ENCODE measurements at places on chromosomes 5 and 9.
A peak's percentile ranks its signal among the peaks of the same experiment; 100 is the strongest.

DNA sequence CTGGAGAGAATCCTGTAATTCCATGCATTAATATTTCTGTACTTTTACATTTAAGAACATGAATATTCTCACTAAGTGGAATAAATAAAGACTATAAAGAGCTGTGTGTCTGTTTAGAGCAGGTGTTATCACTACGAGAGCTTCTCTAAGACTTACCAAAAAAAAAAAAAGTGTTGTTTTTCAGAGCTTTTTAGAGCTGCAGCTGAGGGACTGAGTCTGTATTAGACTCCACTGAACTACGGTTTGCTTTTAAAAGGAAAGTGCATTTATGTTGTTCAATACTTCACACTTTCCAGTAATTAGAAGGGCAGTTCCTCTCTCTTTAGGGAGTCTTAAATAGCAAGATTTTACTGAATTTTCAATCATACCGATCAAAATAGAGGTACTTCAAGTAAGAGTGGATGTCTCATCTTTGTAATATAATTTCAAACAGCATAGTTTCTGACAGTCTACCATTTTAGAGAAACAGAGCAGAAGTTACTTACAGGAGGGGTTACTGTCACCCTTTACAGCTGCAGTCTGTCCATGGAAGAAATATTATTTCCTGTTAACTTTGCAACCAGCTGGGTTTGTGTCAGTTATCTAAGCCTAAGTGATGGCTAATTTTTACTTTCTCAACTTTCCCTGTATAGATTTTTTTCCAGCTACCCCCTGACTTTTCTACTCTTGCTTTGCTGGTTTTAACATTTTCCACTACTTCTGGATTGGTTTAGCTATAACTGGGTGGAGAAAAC is 2.4 kb downstream of the SYK start:
- DNase-seq, result no peak

GRCh38 chr9:133127340-133127981 is 6.4 kb upstream of the RALGDS start:
- DNase-seq, result peak; percentile 84

DNA sequence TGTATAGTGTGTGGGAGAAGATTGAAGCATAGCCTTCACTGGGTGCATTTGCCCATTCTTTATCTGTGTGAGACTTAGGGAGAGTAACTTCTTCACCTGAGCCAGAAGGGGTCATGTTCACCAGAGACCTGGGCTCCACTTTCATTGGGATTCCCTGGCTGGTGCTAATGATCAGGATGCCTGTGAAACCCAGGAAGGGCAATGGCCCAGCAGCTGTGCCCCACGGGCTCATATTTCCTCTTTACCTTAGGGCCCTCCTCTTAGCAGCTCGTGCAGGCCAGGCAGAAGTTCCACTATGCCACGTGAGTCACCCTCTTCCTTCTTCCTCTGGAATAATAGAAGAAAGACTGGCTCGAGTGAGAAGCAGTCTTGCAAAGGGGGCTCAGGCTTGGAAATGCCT is 5.0 kb downstream of the PPARGC1B start:
- DNase-seq, result peak; percentile 22

DNA sequence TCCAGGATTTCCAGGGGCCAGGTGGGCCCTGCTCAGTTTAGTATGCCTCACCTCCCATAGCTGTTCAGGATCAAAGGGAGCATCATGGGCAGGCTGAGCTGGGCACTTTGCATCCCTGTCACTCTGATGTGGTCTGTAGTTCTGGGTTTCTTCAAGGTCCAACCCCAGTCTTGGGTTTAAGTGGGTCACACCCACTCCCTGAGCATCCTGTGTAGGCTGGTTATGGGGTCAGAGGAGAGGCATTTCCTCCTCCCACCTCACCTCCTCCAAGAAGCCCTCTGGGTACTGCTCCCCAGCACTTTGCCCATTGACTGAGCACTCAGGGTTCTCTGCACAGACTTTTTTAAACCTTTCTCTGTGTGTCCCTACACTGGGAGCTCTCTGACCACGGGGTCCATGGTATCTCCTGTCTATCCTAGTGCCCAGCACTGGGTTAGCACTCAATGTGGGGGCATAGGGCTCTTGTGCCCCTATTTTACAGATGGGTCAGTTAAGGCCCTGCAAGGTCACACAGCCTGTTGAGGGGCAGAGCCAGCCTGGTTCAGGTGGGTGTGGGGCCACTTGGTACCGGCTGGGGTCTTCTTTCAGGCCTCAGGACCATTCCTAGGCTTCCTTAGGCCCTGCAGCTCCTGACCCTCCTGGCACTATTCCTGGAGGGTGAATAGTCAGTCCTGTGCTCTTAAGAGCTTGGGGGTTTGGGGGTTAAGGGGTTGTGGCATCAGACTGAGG is 19.0 kb downstream of the CXXC5 start:
- peak; percentile 86 for DNase-seq

DNA sequence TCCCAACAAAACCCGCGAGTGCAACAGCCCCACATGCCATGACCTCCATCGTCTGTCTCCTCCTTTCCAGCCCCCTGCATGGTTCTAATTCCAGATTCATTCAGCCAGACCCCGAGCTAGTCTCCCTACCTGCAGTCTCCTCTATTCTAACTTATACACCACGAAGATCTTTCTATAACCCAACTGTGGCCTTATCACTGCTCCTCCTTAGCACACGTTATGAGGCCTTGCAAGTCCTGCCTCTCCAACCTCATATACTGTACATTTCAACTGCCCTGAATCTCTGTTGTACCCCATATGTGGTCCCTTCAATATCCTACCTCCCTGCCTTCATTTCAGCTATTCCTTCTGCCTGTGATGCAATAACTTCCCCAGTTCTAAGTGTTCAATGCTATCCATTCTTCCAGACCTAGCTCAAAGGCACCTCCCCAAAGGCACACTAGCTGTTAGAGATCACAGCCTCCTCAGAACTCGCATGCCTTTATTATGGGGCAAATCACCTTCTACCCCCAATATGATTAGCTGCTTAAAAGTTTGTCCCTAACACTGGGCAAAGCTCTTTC is 215.1 kb upstream of the TRIM32 start:
- DNase-seq, result no peak

DNA sequence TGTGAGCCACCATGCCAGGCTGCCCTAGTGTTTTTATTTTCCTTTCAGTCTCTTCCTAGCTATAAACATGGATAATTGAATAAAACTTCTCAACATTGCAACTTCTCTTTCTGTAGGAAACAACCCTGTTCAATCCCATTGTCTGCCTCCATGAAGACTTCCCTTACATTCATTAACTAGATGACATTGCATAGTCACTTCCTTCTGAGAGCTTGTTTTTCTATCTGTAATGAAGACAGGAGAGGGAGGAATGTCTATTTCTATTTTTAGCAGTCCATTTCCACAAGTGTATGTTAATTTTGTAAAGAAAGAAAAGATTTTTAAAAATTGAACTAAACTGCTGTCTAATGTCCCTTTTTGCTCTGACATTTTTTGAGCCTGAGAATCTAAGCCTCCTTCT is 55.6 kb upstream of the MELK start:
- no peak for DNase-seq

DNA sequence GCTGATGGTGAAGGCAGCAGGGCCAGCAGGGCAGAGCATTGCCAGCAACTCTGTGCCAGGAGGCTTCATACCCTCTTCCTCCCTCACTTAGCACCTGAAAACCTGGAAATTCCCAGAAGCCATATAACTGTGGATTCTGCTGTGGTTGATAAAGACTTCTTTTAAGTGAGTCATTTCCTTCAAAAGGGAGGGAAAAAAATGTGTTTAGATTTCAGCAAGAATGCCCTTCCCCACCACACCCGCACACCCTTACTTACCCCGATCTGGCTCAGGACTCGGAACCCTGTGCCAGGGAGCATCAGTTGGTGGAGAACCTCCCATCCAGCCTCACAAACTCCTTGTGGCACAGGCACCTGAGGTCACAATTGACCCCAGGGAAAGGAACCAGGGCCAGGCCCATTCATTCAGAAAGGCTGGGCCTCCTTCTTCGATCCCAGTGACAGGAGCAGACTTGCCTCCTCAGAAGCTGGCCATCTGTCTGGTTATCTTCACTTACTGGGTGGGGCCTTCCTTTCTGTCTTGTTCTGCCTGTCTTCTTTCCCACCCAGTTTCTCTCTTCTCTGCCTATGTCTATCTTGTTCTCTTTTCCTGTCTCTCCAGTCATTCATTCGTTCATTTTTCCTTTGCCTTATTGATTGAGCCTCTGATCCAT is 62.6 kb downstream of the PLAC8L1 start:
- DNase-seq, result peak; percentile 78

GRCh38 chr5:73314395-73315257 is 134.0 kb downstream of the FOXD1 start:
- DNase-seq, result no peak

GRCh38 chr5:140355546-140355945 is 4.4 kb upstream of the SLC4A9 start:
- no peak for DNase-seq

DNA sequence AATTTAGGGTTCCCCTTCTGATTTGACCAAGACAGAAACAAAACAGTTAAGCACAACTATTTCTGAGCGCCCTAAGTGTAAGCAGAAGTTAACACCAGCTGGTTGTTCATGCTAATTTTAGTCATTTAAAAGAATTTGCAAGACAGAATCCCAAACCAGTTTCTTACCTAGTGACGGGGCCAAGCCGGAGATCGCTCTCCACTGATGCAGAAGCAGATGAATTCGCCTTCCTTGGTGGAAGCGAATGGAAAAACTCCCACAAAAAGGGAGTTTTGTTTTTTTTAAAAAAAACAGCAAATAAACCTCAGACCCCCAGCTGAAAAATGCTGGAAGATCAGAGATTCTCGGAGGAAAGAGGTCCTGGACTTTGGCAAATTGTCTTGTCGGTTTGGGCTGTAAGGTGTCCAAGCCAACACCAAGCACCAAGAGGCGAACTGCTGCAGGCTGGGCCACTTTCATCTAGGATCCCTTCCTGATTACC is 47.4 kb upstream of the GLDC start:
- no peak for DNase-seq

DNA sequence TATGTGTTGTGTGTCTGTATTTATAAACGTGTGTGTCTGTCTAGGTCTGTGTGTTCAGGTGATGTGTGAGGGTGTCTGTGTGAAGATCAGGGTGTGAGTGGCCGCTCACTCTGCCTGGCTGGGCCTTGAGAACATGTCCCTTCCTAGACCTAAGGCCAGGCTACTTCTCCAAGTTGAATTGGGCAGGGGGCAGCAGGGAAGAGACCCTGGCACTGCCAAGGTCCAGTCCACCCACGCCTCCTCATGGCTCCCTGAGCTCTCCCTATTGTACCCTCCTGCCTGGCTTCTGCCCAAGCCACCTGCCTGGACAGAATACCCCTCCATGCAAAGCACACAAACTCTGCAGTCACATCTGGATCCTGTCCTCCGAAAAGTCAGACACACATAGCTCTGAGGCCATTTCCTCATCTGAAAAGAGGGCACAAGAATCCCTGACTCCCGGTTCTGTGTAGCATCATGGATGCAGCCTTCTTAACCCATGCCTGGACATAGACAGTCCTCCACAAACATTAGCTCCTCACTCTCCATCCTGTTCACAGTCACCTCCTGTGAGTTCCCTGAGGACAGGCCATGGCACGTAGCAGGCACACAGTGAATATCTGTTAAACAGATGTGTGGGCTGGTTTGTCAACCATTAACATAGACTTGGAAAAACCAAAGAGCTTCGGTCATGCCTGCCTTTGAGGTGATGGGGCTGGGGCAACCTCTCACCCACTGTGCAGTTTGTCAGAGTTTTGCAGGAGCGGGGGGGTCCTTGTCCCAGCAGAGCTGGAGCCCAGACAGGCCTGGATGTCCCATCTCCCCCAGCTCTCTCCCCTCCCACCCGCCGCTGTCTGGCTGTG is 167.8 kb upstream of the MVB12B start:
- no peak for DNase-seq

- peak; percentile 50 for DNase-seq
Measured at GRCh38 chr9:129558063-129558550, 62.8 kb downstream of the C9orf50 start.

DNA sequence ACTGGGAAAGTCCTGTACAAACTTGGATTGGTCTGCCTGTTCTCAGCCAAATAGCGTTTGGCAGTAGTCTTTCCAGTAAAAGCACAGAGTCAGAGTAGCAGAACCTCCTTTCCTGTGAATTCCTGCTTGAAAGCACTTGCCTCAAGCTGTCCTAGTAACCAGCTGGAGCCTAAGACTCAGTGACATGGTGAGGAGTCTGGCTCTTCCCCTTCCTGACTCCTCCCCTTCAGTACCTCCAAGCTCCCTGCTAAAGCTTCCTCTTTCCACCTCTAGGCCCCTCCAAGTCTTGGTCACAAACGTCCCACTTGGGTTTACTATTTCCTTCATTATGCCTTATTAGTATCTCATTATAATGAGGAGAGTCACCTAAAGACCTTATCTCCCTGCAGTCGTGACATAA is 21.4 kb upstream of the FAM81B start:
- no peak for DNase-seq

GRCh38 chr5:129361441-129362025 is 98.6 kb upstream of the ADAMTS19 start:
- peak; percentile 53 for DNase-seq

Measured in SW480 (cell line).